ENCODE measurements at places on chromosomes 3 and 15.

GRCh38 chr15:80743189-80743833 is 35.9 kb upstream of the CEMIP start:
- DNase-seq, result no peak

GRCh38 chr15:71800835-71801745 is 9.3 kb upstream of the NR2E3 start:
- peak; percentile 68 for DNase-seq

DNA sequence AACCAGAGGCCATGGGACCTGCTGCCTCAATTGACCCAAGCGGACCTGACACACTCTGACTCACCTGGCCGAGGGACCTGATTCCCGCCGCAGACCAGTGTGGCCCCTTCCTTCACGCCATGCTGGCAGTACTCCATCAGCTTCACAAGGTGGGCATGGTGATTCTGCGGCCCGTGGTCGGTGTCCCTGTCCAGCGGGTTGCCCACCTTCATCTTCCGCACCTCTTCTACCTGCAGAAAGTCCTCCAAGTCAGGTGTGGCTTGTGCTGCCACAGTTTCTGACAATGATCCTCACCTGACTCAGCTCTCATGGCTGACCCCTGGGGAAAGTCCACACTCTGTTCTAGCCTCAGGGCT is 25.9 kb upstream of the SLC41A3 start:
- no peak for DNase-seq

- no peak for DNase-seq
These were observed 222.1 kb downstream of the LRTM1 start for GRCh38 chr3:54705730-54706129.
